ENCODE measurements at places on chromosomes 5 and 9. TPM values are rescaled to one million over a fixed set of nuclear protein-coding genes. Genes with fewer than 3 reads are reported as not detected.

PRDM9 gene
- not detected for polyA plus RNA-seq

TMEM174 gene
- not detected for polyA plus RNA-seq

PCDHB10 gene
- polyA plus RNA-seq, result 0.41 TPM

NEUROG1 gene
- not detected for polyA plus RNA-seq

Measured in adipose tissue (tissue), 3 donors.